ENCODE measurements at places on chromosomes 5 and 9. TPM values are rescaled to one million over a fixed set of nuclear protein-coding genes. Genes with fewer than 3 reads are reported as not detected.

GRCh38 chr5:78905084-78905938, 79.8 kb downstream of the ARSB start:
- DNase-seq = no peak

DNA sequence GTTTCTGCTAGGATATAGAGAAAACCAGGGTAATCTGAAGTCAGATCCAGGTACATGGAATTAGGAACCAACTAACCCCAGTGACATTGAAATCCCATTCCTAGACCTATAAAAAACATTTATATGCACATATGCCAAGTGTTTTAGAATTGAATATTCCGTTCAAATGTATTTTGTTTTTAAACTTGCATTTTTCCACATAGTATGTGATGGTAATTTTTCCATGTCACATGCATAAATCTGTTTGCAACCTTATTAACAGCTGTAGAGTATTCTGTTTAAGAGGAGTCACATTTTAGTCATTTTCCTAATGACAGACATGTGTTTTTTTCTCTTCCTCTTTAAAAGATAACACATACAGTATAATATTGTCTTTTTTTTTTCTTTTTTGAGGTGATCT, 50.2 kb downstream of the FOCAD start:
- no peak for DNase-seq

The PCDHB12 gene
- total RNA-seq = 0.24 TPM

The CAMK2A gene
- 0.21 TPM for total RNA-seq

The IFNA21 gene
- not detected for total RNA-seq

The IFNK gene
- not detected for total RNA-seq
